ENCODE measurements at places on chromosomes 1 and 21. TPM values are rescaled to one million over a fixed set of nuclear protein-coding genes. Genes with fewer than 3 reads are reported as not detected.

DNA sequence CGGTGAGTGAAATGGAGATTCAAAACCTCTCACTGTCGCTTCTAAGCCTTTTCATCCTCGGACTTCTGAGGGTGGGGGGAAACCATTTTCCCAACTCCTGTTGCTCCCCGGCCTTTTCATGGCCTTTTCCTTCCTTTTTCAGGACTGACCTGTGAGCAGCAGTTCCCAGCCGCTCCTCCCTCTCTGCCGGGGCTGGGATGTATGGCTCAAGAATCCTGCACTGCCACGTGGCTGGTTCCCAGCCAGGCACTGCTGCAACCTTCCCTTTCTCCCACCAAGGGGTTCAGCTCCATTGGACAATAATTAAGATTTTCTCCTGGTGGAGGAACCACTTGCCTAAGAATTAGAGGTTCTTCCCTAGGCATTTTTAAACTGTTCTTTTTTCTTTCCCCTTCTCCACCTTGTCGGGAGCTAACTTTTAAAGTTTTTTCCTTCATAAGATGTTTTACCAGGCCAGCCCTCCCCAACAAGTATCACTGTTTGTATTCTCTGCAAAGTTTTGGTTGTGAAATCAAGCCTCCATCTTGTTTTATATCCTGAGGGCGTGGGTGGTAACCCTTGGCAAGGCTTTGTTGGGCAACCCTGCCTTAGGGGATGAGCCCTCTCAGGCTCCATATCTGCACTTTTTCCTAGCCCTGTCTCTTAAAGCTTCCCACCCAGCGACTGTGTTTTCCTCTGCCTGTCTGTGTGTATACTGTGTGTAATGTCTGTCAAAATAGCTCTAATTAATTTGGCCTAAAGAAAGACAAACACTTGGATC is 1166.6 kb upstream of the ADGRL2 start:
- ATAC-seq: no peak
- H3K27ac ChIP-seq: no peak overlapping the region
- H3K36me3 ChIP-seq: no peaks in the 10 kb centered on the region
- H3K4me3 ChIP-seq: no peak overlapping the region
- no peaks in the 10 kb centered on the region for H3K27me3 ChIP-seq
- no peaks in the 10 kb centered on the region for H3K4me1 ChIP-seq

- H3K4me1 ChIP-seq: peaks cover 49% of the 10 kb centered on the region
- no peaks in the 10 kb centered on the region for H3K27me3 ChIP-seq
- no peak for ATAC-seq
- no peaks in the 10 kb centered on the region for H3K36me3 ChIP-seq
Measured at GRCh38 chr1:206797534-206798383, 25.5 kb upstream of the IL10 start.

DNA sequence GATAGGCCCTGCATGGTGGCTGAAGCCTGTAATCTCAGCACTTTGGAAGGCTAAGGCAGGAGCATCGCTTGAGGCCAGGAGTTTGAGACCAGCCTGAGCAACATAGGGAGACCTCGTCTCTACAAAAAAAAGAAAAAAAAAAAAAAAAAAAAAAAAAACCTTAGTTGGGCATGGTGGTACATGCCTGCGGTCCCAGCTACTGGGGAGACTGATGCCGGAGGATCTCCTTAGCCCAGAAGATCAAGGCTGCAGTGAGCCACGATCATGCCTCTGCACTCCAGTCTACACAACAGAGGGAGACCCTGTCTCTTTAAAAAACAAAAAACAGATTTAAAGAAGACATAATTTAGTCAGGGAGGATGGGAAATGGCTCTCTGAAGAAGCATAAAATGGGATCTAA is 3.8 kb downstream of the LIN9 start:
- H3K36me3 ChIP-seq: no peaks in the 10 kb centered on the region
- no peak overlapping the region for H3K4me3 ChIP-seq
- no peaks in the 10 kb centered on the region for H3K4me1 ChIP-seq
- peaks cover 6% of the 10 kb centered on the region for H3K27me3 ChIP-seq
- no peak for ATAC-seq

S100A3 gene
- total RNA-seq: not detected

GRCh38 chr21:17818186-17819113 is 706 bp downstream of the C21orf91 start:
- no peaks in the 10 kb centered on the region for H3K27me3 ChIP-seq
- peak; percentile 14 for ATAC-seq
- peaks cover 50% of the 10 kb centered on the region for H3K36me3 ChIP-seq
- H3K4me3 ChIP-seq: peak overlapping the region; percentile 88

DNASE2B gene
- total RNA-seq: not detected

- no peak overlapping the region for H3K27ac ChIP-seq
- peaks cover 27% of the 10 kb centered on the region for H3K27me3 ChIP-seq
- H3K4me1 ChIP-seq: no peaks in the 10 kb centered on the region
Measured at GRCh38 chr1:158002631-158003405, 9.4 kb downstream of the KIRREL1 start.

- peak overlapping the region; percentile 5 for H3K27ac ChIP-seq
- H3K4me3 ChIP-seq: no peak overlapping the region
- no peaks in the 10 kb centered on the region for H3K36me3 ChIP-seq
- peaks cover 9% of the 10 kb centered on the region for H3K27me3 ChIP-seq
- H3K4me1 ChIP-seq: no peaks in the 10 kb centered on the region
- ATAC-seq: peak; percentile 25
Measured at GRCh38 chr1:214404571-214405213, 123.7 kb downstream of the SMYD2 start.

DNA sequence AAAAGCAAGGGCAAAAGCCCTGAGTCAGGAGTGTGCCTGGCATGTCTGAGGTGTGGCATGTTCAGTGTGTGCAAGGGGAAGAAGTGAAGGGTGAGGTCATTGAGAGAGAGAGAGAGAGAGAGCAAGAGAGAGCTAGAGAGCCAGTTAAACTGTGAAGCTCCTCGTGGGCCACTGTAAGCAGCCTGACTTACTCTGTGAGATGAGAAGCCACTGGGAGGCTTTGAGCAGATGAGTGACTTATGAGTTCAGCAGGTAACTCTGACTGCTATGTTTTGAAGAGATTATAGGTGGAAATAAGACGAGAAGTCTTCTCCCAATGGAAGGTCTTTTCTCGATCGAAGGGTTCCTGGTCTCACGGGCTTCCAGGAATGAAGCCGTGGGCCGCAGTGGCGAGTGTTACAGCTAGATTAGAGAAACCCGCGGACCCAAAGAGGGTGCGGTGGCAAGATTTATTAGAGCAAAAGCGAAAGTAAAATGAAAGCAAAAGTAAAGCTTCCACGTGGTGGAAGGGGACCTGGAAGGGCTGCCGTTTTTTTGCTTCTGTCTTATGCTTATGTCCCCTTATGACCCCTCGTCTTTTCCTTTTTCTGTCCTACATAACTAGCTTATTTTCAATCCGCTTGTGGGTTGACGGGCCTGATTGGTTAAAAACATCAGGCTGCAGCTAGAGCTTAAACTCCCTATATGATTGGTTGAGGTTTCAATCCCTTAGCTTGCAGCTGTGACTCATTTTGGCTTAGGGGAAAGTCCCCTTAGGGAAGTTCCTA is 323.1 kb upstream of the FAM78B start:
- peaks cover 5% of the 10 kb centered on the region for H3K4me1 ChIP-seq
- H3K36me3 ChIP-seq: no peaks in the 10 kb centered on the region
- H3K27ac ChIP-seq: no peak overlapping the region
- ATAC-seq: peak; percentile 83
- H3K27me3 ChIP-seq: no peaks in the 10 kb centered on the region

ZNF669 gene
- total RNA-seq: 5.7 TPM

- ATAC-seq: no peak
- no peak overlapping the region for H3K27ac ChIP-seq
Measured at GRCh38 chr1:106785176-106785575, 271.3 kb upstream of the PRMT6 start.

DNA sequence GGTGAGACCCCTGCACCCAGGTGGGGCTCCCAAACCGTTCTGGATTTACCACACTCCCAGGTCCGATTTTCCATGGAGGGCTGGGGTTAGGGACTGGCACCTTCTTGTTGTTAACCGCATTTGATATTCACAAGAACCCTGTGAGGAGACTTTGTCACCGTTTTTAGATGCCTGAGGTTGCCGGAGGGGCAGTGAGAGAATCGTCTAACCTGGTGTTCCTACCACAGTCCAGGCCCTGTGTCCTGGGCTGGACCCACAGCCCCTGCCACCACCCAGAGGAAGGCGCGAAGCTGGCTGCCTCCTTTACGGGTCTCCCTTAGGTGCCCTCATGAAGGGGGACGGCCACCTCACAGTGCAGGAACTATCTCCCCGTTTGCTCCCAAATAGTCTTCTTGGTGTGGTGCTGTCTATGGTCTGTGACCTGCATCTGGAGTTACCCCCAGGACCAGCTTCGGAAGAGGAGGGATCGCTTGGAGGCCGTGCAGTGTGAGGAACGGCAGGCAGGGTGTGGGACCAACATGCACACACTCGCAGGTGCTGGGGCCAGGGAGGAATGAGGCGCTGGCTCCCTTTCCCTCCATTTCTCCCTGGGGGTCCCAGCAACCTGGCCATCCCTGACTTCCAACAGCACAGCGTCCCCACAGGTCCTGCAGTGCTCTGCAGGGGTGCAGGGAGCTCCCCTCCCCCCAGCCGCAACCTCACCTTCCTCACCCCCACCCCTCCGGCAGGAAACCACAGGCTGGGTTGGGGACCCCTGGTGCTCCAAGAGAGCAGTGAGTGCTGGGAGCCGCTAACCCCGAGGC is 7.0 kb downstream of the SIM2 start:
- no peak overlapping the region for H3K27ac ChIP-seq
- H3K36me3 ChIP-seq: peaks cover 9% of the 10 kb centered on the region
- H3K4me3 ChIP-seq: peak overlapping the region; percentile 37
- peaks cover 19% of the 10 kb centered on the region for H3K4me1 ChIP-seq
- no peak for ATAC-seq

DNA sequence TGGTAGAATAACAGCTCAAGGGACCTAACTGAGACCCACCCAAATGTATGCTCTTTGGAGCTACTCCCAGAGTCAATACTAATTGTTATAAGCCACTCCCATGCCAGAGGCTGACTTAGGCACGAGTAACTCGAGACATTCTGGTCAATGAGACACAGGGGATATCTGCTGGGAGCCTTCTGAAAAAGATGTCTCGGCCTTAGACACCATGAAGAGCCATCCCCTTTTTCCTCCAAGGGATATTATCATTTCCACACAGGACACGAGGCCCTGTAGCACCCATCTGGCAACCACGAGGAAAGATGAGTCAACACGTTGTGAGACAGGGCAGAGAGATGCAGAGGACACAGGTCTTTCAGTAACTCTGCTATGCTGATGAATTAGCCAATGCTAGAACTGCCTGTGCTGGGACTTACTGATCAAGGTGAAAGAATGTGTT is 30.7 kb downstream of the ITPKB start:
- peaks cover 52% of the 10 kb centered on the region for H3K4me1 ChIP-seq
- peak; percentile 80 for ATAC-seq
- H3K36me3 ChIP-seq: peaks cover 62% of the 10 kb centered on the region
- no peaks in the 10 kb centered on the region for H3K27me3 ChIP-seq
- peak overlapping the region; percentile 68 for H3K4me3 ChIP-seq

DNA sequence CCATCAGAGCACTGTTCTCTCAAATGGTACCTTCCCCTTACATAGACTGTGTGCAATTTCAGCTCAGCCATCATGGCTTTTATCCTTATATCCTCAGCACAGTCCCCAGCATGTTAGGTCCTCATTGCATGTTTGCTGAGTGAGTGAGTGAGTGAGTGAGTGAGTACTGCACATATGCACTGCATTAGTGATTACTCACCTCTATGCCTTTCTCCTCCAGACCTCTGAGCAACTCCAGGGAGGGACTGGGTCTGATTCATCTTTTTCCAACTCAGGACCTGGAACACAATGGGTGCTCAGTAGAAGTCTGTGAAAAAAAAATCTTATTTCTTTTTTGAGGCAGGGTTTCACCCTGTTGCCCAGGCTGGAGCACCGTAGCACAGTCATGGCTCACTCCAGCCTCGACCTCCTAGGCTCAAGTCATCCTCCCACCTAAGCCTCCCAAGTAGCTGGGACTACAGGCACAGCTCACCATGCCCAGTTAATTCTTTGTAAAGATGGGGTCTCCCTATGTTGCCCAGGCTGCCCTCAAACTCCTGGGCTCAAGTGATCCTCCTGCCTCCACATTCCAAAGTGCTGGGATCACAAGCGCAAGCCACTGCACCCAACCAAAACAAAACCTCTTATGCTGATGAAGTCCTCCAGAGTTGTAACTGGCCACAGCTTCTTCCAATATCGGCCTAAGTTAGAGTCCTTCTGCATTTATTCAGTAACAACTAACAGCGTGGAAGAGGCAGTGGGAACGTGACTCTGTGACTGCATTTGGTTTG is 23.7 kb downstream of the RNU5D-1 start:
- H3K27me3 ChIP-seq: peaks cover 5% of the 10 kb centered on the region
- ATAC-seq: peak; percentile 14
- peaks cover 14% of the 10 kb centered on the region for H3K4me1 ChIP-seq
- H3K4me3 ChIP-seq: peak overlapping the region; percentile 63
- peak overlapping the region; percentile 14 for H3K27ac ChIP-seq

- H3K36me3 ChIP-seq: peaks cover 84% of the 10 kb centered on the region
- H3K4me3 ChIP-seq: no peak overlapping the region
- H3K27ac ChIP-seq: no peak overlapping the region
- no peaks in the 10 kb centered on the region for H3K27me3 ChIP-seq
- peaks cover 19% of the 10 kb centered on the region for H3K4me1 ChIP-seq
Measured at GRCh38 chr1:3886691-3887090, 13.4 kb downstream of the C1orf174 start.

GRCh38 chr1:205310976-205311704 is 10.4 kb downstream of the NUAK2 start:
- peaks cover 32% of the 10 kb centered on the region for H3K4me1 ChIP-seq
- H3K27me3 ChIP-seq: no peaks in the 10 kb centered on the region
- H3K4me3 ChIP-seq: no peak overlapping the region
- H3K27ac ChIP-seq: peak overlapping the region; percentile 22
- H3K36me3 ChIP-seq: peaks cover 47% of the 10 kb centered on the region

DNA sequence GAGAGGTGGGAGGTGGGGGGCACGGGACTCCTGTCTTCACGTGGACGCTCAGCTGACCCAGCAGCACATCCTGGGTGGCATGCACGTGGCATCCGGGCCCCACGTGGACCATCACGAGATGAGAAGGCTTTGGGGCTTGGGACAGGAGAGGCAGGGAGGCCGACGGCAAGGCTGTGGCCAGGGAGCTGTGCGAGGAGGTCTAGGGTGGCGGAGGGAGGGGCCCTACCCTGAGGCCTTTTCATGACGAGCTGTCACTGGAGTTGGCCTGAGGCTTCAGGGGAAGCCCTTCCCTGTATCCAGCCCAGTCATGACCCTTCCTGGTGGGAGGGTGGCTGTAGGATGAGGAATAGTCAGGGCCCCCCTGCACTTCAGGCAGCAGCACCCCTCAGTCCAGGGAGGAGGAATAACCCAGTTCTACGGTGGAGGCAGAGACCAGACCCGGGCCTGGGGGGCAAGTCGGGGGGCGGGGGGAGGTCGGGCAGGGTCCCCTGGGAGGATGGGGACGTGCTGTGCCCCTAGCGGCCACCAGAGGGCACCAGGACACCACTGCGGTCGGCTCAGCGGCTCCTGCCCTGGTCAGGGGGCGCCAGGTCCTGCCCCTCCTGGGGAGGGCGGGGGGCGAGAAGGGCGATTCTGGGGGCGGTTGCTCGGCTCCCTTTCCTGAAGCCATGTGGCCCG is 2.0 kb upstream of the PERM1 start:
- H3K4me1 ChIP-seq: no peaks in the 10 kb centered on the region
- peak; percentile 78 for ATAC-seq
- peaks cover 16% of the 10 kb centered on the region for H3K27me3 ChIP-seq
- H3K4me3 ChIP-seq: no peak overlapping the region
- H3K36me3 ChIP-seq: no peaks in the 10 kb centered on the region

GNPAT gene
- 52.9 TPM for total RNA-seq

Data from activated T-helper 17 cell treated with anti-CD3 and anti-CD28 coated beads, Interleukin-2, amount 50 U/mL, for 72 hours (primary cell).